ENCODE measurements at places on chromosomes 3 and 15.

DNA sequence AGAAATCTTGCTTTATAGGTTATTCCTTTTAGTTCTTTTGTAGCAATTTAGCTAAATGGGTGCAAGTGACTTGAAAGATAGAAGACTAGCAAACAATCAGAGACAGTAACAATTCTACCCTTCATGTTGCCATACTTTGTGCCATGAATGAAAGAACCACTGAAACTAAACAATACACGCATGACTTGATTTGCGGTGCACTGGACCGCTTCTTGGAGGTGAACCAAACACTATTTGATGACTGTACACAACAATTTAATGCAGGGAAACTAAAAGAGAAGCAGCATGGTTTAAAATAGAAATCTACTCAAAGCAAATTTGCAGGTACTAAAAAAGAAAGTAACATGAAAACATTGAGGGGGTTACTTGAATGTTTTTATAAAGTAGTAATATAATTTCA is 331.0 kb upstream of the RARB start:
- no peak for DNase-seq

- DNase-seq: no peak
Observed at GRCh38 chr15:62323353-62323890, 158.3 kb upstream of the C2CD4B start.

DNA sequence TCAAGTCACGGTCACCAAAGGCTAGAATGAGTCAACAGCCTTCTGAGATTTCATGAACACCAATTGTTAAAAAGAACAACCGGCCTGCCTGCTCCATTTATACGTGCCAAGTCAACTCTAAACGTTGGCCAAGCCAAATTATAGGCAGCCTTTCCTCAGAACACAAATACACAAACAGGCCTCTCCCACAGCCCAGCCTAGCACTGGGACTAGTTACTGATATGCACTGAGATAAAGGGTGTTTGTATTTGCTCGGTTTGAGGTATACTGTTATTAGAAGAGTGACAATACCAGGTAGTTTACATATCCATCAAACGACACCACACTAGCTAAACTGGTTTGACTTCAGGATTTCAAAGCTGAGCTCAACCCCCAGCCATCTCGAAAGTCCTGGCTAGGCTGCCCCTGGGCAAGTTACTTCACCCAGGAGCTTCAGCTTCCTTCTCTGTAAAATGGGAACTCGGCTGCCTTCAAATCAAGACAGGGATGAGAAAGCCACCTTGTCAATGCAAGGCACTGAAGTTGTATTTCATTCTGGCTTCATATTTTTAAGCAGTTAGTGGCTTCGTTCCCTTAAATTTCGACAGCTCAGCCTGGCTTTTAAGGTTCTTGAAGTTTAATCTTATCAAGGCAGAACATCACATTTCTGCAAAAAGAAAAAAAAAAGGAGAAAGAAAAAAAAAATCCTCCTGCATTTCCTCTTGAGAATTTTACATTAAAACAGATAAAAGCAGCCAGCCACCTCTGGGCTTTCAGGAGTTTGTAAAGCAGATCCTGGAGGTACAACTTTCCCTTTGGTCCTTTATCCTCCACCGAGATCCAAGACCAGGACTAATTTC is 4.0 kb downstream of the TLE3 start:
- peak; percentile 84 for DNase-seq

- DNase-seq: no peak
Observed at GRCh38 chr3:9403463-9403862, 6.0 kb downstream of the SETD5 start.

DNA sequence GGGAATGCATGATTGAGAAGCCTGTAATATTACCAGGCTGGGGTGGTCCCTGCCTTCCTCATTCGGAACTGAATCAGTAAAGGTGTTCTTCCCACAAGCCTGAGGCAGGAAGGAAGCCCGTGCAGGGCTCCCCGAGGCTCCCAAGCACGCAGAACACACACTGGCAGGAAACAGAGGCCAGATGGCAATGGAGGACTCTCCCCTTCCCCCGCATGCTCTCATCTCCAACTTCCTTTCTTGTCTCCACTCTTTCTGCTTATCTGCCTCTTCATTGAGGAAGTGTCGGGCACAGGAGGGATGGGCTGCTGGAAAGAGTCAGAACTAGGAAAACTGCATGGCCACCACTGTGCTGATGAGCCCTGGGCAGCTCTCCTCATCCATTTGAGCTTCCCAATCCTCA is 123.5 kb downstream of the NUP210 start:
- DNase-seq: peak; percentile 57

DNA sequence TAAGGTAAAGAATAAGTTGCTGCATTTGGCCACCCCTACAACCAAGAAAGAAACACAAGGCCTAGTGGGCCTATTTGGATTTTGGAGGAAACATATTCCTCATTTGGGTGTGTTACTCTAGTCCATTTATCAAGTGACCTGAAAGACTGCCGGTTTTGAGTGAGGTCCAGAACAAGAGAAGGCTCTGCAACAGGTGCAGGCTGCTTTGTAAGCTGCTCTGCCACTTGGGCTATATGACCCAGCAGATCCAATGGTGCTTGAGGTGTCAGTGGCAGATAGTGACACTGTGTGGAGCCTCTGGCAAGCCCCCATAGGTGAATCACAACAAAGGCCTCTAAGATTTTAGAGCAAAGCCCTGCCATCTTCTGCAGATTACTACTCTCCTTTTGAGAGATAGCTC is 491.3 kb downstream of the TAFA4 start:
- no peak for DNase-seq

DNA sequence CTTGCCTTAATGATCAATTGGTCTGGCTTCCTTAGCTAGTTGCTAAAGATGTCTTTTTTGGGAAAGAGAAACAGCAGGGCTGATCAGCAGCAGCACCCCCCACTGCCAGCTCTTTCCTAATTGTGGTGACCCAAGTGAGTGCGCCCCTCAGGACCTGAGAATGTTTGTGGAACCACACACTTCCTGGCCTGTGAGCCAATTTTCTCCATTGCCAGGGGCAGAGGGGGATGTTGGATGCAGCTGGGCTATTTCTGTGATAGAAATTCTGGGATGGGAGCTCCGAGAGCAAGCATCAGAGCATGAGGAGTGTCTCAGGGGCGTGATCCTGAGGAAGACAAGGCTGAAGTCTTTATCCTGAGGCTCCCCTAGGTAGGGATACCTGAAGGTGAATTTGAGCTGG is 66.6 kb downstream of the CLDN11 start:
- DNase-seq: no peak

DNA sequence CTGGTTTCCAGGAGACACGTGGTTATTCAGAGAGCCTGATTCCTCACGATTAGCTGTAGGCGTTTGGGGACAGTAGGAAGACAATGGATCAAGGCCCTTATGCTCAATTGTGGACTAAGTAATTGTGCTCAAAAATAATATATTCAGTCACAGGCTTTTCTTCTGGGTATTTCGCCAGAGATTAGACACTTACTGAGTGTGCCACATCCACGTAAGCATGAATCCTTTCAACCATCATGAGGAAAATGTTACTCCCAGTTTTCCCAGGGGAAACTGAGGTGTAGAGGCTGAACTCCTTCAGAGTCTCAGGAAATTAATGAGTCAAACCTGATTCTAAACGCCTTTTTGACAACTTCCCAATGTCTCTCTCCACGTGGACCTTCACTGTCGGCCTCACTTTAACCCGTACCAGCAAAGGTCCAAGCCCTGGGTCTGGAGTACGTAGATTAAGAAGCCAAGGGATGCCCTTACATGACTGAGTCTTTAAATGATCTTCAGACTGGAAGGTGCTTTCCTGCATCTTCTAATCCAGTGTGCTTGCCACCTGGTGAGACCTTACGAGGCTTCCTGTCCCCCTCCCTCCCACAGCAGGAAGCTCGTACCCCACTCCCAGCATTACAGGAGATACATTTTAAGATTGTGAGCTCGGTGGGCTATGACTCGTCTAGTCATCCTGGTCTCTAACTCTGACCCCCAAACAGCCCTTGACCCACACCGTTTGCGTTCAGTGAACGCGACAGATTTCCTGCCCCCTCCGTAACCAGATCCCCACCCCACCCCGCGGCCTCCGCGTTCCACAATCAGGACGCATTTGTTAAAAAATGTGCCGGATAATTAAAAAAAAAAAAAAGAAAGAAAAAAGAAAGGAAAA is 1.7 kb downstream of the PKM start:
- peak; percentile 92 for DNase-seq

- DNase-seq: no peak
Observed at GRCh38 chr3:108329947-108330346, 33.6 kb downstream of the HHLA2 start.

- no peak for DNase-seq
Observed at GRCh38 chr3:122318620-122319019, 6.4 kb upstream of the CSTA start.

GRCh38 chr3:194325424-194326153 is 25.5 kb downstream of the CPN2 start:
- DNase-seq: no peak
